ENCODE measurements at places on chromosomes 13 and 19.

GRCh38 chr13:98050041-98050466 lies 92.8 kb upstream of the FARP1 start:
- no peak for DNase-seq

DNA sequence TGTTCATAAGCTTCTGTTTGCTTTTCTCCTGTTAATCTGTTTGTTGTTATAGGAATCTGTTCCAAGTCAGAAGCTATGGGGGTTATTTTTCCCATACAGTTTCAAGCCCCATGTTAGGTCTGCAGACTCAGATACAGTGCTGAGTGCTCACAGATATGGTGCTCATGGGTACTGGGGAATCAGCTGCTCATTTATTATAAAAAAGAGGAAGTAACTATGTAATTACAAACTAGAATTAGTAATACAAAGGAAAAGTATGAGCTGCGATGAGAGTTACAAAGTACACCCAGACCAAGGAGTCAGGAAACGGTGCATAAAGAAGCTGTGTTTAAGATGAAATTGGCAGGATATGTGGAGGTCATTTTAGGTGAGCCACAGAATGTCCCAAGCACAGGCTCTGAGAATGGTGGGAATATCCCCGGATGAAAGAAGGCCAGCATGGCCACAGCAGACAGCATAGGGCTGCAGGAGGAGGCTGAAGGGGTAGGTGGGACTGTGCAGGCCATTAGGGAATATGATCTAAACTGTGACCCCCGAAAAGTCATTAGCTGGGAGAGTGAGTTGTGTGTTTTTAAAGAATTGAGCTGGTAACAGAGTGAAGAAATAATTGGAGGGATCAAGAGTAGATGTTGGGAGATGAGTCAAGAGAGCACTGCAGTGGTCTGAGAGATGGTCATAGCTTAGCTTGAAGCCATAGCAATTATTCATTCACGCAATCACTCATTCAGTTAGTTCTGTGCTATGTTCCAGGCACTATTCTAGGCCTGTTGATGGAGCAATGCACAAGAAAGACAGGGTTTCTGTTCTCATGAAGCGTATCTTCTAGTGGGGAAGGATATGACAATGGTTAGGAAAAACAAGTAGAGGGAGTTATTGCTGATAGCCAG lies 177.4 kb upstream of the UBL3 start:
- no peak for DNase-seq

DNA sequence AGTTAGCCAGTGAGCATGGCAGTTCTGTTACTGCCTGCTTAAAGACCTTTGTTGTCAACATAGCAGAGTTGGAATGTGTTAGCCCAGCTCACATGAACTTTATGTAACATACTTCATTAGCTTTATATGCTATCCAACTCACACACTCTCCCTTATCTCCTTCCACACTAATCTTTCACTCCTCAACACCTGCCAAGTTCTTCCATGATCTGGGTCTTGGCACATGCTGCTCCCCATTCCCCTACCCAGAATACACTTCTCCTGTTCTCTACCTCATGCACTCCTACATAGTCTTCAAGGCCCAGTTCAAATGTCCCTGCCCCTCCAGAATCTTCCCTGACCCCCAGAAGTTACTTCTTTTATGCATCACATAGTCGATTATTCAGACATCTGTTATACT lies 179.3 kb downstream of the KATNAL1 start:
- DNase-seq: no peak

DNA sequence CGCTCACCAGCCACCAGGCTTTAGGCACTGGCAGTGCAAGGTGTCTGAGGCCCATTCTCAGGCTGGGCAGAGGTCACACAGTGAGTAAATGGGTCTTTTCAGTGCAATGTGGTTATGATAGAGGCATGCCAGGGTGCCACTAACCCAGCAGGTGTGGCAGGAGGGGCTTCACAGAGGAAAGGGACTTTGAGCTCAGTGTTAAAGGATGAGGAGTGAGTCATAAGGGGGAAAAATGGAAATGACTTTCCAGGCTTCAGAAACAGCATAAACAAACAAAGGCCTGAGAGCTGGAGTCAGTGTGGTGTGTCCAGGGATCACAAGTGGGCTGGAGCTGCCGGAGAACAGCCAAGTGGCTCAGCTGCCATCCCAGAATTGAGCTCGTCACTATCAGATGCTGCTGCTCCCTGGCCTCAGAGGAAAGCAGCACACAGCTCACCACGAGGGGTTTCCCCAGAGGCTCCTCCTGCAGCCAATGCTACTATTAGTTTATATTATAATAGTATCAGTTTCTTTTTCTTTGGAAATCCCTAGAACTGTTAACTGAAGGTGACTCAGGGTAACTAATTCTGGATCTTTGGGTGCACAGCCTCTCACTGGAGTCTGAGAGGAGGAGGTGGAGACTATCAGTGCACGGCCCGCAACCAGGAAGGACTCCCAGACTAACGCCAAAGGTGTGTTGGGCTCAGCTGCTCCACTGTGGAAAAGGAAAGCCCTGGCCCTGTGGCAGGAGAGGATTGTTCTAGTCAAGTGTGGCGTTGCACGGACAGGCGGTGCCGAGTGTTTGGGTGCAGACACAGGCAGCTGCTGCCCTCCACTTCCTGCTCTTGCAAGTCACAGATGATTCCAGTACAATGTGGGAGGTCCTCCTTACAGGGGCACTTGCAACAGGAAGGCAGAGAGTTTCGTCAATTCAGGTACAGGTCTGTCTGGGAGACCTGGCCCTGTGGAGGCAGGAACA lies 39.5 kb downstream of the DHRS12 start:
- no peak for DNase-seq

GRCh38 chr13:95642028-95642621 lies 2.4 kb downstream of the DZIP1 start:
- no peak for DNase-seq

DNA sequence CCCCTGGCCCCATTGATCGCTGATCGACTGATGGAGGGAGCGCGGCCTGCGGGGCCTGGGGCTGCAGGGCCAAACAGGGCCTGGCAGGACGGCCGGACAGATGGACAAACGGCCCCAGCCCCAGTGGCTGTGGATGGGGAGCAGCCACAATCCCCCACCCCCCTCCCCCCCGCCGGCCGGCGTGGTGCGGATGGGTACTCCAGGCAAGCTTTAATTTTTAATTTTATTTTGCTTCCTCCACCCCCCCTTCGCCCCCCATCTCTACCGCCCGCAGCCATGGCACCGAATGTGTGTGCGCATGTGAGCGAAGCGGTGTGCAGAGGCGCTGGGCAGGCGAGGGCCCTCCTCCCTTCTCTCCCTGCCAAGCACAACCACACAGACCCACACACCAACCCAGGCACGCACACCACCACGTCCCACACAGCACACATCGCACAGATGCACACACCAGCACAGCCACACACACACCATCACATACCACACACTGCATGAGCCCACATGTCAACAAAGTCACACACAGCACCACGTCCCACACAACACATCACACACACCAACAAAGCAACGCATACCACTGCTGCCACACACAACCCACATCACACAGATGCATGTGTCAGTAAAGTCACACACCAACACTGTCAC lies 12.4 kb downstream of the ERFL start:
- DNase-seq: no peak

All from H54 (cell line).